ENCODE measurements at places on chromosomes 6 and 20. TPM values are rescaled to one million over a fixed set of nuclear protein-coding genes. Genes with fewer than 3 reads are reported as not detected.
A peak's percentile ranks its signal among the peaks of the same experiment; 100 is the strongest.

DNA sequence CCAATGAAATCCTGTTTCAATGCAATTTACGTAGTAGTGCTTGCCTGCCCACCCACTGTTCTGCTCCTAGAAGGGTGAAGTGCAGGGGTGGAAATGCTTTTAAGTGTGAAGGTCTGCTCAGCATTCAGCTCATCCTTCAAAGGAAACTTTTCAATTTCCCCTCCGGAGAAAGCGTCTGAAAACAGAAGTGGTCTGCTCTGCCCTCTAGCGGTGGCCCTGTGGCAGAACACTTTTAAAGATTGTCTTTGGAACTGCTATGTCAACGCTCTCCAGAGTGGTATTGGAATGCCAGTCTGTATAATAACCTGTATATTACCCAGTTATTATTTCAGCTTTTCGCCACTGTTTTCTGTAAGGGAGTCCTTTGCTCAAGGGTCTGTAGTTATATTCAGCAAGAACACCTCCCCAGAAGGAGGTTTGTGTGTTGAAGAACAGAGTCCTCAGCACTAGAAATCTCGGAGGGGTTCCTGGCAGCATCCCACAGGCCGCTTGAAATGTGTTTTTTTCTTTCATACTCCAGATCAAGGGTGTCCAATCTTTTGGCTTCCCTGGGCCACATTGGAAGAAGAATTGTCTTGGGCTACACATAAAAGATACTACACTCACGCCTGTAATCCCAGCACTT lies 63.1 kb upstream of the KLHL31 start:
- peaks cover 44% of the 10 kb centered on the region for H3K4me1 ChIP-seq
- H3K4me3 ChIP-seq, result peak overlapping the region; percentile 34
- no peaks in the 10 kb centered on the region for H3K27me3 ChIP-seq
- peak overlapping the region; percentile 20 for H3K27ac ChIP-seq
- no peak for DNase-seq
- no peaks in the 10 kb centered on the region for H3K36me3 ChIP-seq

The DEF6 gene
- total RNA-seq, result 4.7 TPM

The TPX2 gene
- 1.1 TPM for total RNA-seq

The FOXF2 gene
- 103 TPM for total RNA-seq

The CENPW gene
- 0.83 TPM for total RNA-seq

The LGSN gene
- total RNA-seq, result not detected

The LTB gene
- not detected for total RNA-seq

- no peak overlapping the region for H3K4me3 ChIP-seq
- no peaks in the 10 kb centered on the region for H3K27me3 ChIP-seq
- peak overlapping the region; percentile 77 for H3K27ac ChIP-seq
- DNase-seq, result no peak
Measured at GRCh38 chr6:2956930-2957685, 14.3 kb downstream of the SERPINB6 start.

- no peaks in the 10 kb centered on the region for H3K27me3 ChIP-seq
- H3K27ac ChIP-seq, result no peak overlapping the region
- peaks cover 12% of the 10 kb centered on the region for H3K4me1 ChIP-seq
- peak; percentile 55 for DNase-seq
Measured at GRCh38 chr6:1580109-1580508, 29.6 kb upstream of the FOXC1 start.

- no peaks in the 10 kb centered on the region for H3K4me1 ChIP-seq
- H3K36me3 ChIP-seq, result no peaks in the 10 kb centered on the region
- DNase-seq, result peak; percentile 92
- H3K4me3 ChIP-seq, result no peak overlapping the region
- H3K27ac ChIP-seq, result peak overlapping the region; percentile 59
Measured at GRCh38 chr6:152094992-152095592, 287.6 kb downstream of the ESR1 start.

- DNase-seq, result no peak
- no peak overlapping the region for H3K4me3 ChIP-seq
- H3K4me1 ChIP-seq, result no peaks in the 10 kb centered on the region
- peaks cover 55% of the 10 kb centered on the region for H3K36me3 ChIP-seq
Measured at GRCh38 chr6:7285416-7285815, 27.6 kb downstream of the SSR1 start.

DNA sequence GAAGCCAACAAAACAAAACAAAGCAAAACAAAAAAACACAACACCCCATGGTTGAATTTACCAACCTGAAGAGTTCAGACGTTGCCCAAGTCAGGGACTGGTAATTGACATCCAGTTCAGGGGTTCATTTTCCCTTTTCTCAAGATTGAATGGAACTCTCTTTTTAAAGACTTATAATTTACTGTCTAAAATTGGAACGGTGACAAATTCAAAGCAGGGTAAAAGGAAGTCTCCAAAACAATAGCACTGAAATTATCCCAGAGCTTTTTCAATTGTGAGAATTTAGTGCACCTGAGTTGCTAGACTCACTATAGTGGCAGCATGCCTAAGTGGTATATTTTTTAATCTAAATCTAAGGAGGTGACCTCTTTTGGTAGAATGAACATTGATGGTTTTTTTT lies 90.9 kb upstream of the PREP start:
- H3K27me3 ChIP-seq, result no peaks in the 10 kb centered on the region
- no peak overlapping the region for H3K4me3 ChIP-seq
- peaks cover 27% of the 10 kb centered on the region for H3K4me1 ChIP-seq
- DNase-seq, result no peak

The BPIFA1 gene
- not detected for total RNA-seq

The PPP1R14C gene
- not detected for total RNA-seq

DNA sequence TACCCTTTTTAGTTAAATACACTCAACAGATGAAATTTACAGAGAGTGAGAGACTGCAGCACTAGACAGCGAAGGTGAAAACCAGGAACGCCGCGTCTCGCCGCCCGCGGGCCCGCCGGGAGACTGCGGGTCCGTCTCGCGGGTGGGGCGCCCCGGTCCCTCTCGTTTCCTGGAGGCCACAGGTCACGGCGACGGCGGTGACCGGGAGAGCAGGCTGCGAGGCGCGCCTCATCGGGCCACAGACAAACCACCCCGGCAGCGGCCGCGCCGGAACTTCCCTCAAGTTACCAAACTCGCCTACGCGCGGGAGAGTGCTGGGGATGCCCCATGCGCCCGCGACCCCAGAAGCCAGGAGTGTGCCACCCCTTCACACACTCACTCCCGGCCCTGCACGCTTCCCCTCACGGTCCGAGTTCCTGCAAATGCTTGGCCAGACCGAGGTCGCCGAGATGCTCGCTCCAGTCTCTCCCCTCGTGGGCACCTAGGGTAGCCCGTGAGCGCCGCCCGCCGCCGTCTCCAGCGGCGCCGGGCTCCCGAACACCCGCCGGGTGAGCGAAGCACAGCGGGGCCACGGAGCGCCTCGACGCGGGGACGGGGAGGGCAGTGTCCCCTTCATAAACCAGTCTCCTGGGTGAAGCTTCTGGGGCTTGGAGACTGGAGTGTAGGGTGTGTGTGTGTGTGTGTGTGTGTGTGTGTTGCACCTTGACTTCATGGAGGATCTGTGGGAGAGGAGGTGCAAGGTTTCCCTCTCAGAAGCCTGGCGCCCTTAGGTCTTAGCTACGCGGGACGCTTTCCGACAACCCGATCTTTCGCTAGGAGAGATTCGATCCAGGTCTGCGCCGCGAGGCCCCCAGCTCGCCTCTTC lies 1.4 kb downstream of the BACH2 start:
- peaks cover 47% of the 10 kb centered on the region for H3K4me1 ChIP-seq
- H3K36me3 ChIP-seq, result no peaks in the 10 kb centered on the region
- no peak for DNase-seq
- peak overlapping the region; percentile 97 for H3K27ac ChIP-seq

The FGD2 gene
- 22.4 TPM for total RNA-seq

- H3K27ac ChIP-seq, result peak overlapping the region; percentile 72
- H3K27me3 ChIP-seq, result no peaks in the 10 kb centered on the region
- peaks cover 100% of the 10 kb centered on the region for H3K4me1 ChIP-seq
- no peak for DNase-seq
- peaks cover 9% of the 10 kb centered on the region for H3K36me3 ChIP-seq
- H3K4me3 ChIP-seq, result no peak overlapping the region
Measured at GRCh38 chr20:17646961-17647301, 35.1 kb downstream of the RRBP1 start.

DNA sequence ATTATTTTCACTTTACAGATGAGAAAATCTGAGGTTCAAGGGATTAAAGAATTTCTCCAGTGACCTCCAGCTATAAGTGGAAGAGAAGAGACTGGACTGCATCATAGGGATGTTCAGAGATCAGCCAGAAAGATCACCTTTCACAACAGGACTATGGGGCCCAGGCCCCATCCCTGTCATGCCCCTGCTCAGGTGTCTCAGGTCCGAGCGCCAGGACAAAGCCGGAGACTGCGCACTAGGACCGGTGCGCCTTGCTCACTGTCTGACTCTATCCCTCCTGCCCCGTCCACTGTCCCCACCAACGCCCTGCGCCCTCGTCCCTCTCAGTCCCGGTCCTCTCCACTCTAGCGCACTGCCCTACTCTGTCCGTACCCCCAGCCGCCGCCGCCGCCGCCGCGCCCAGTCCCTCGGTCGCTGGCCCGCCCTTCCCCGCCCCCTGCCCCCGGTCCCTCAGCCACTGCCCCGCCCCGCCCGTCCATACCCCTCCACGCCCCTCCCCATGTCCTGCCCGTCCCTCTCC lies 521 bp upstream of the RAD21L1 start:
- H3K36me3 ChIP-seq, result no peaks in the 10 kb centered on the region
- peaks cover 19% of the 10 kb centered on the region for H3K4me1 ChIP-seq
- no peak overlapping the region for H3K27ac ChIP-seq
- H3K27me3 ChIP-seq, result peaks cover 62% of the 10 kb centered on the region
- DNase-seq, result no peak
- H3K4me3 ChIP-seq, result peak overlapping the region; percentile 67

DNA sequence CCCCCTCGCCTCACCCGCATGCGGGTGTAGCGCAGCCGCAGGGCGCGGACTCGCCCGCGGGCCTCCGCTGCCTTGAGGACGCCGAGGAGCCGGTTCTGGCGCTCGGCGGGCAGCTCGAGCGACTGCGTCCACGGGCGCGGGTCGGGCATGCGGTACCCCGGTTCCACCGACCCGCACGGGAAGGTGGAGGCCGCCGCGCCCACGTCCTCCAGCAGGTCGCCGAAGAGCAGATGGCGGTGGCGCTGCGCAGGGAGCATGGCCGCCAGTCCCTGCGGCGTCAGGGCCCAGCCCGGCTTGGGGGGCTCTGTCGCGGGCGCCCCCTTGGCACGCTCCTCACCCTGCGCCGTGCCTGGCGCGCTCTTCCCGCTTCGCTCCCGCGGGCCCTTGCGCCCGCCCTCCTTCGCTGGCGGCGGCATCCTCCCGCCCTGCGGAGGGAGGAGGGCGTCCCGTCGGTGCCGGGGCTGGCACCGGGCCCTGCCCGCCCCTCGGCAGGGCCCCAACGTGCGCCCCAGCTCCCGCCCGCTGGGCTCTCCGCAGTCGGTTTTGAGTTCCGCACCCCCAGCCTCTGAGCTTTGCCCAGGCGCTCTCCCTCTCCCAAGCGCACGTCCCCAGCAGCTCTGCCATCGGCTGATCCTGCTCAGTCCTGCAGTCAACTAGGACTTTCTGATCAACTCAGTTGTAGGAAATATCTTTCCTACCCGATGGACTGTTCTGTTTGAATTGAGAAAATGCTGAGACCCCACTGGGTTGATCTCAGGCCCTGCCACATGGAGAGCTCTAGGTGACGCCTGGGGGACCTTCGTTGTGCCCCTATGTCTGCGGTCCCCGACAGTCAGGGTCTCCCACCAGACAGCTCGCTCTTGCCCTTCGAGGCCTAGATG lies at the start of gene LKAAEAR1:
Gene LKAAEAR1, minus strand, starts transcription at position 595 of the 881 bp plus-strand sequence. Its CDS starts 179 bp downstream, at position 416.
- no peaks in the 10 kb centered on the region for H3K27me3 ChIP-seq
- no peaks in the 10 kb centered on the region for H3K36me3 ChIP-seq
- no peak within 1 kb of the TSS for H3K27ac ChIP-seq
- peaks cover 40% of the 10 kb centered on the region for H3K4me1 ChIP-seq

DNA sequence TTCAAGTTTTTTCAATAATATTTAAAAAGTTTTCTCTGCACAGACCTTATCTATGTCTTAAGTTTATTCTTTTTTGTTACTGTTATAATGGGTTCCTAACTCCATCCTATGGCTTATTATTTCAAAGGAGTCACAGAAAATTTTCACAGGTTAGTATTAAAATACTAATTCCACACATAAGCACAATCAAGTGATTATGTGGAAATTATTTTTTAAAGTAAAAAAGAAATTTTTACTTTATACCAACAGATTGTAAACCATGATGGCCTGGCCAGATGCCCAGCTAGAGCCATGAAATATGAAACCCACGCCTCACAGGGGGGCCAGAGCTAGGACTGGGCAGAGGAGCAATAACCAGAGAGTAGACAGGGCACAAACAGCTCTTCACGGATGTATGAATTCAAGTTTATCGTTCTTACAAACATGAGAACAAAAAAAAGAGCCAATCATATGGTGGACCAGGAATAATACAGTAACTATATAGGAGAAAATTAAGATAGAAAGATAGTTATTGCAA lies 34.0 kb downstream of the NUDT3 start:
- no peaks in the 10 kb centered on the region for H3K27me3 ChIP-seq
- no peak for DNase-seq
- H3K36me3 ChIP-seq, result no peaks in the 10 kb centered on the region
- peaks cover 43% of the 10 kb centered on the region for H3K4me1 ChIP-seq

The TCF19 gene
- total RNA-seq, result 6.6 TPM

The DEFB132 gene
- total RNA-seq, result not detected

- no peaks in the 10 kb centered on the region for H3K27me3 ChIP-seq
Measured at GRCh38 chr6:45886776-45887175, 128.9 kb downstream of the CLIC5 start.

DNA sequence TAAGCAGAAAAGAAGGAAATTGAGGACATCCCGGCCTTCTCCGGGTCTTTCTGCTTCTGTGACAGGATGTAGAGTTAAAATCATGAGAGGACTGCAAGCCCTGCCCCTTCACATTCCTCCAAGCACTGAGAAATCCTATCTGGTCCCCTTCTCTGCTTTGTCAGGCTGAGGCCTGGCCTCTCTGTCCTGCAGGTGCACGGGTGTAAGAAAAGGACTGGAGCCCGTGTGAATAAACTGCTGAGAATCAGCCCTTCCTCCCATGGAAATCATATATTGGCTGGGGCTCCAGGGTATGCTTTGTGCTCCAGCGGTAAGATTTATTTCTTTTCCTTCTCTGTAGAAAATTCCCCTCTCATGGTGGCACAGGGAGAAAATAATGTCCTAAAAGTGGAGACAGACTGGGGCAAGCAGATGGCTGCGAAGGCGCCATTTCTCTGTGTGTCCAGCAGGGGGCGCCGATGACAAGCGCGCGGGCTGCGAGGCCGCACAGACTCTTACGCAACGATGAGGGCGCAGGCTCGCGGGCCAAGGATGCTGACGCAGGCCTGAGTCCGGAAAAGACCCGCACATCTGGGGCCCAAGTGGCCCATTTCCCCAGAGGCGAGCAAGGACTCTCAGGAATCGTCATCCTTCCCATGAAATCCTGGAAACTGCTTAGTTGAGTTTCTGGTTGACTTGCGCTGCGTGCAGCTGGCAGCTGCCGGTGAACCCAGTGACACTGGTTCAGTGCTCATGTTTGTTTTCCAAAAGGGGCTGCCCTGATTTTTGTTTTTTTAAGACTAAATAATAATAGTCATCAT lies 258.6 kb downstream of the ADGB start:
- H3K36me3 ChIP-seq, result no peaks in the 10 kb centered on the region
- peaks cover 21% of the 10 kb centered on the region for H3K4me1 ChIP-seq
- DNase-seq, result peak; percentile 95
- no peaks in the 10 kb centered on the region for H3K27me3 ChIP-seq
- H3K27ac ChIP-seq, result peak overlapping the region; percentile 60

GRCh38 chr6:44735630-44735963 lies 348.1 kb downstream of the CDC5L start:
- DNase-seq, result no peak
- peaks cover 14% of the 10 kb centered on the region for H3K4me1 ChIP-seq
- no peaks in the 10 kb centered on the region for H3K36me3 ChIP-seq
- no peak overlapping the region for H3K4me3 ChIP-seq
- H3K27me3 ChIP-seq, result no peaks in the 10 kb centered on the region

- no peak overlapping the region for H3K27ac ChIP-seq
- no peak for DNase-seq
- H3K36me3 ChIP-seq, result no peaks in the 10 kb centered on the region
- peaks cover 8% of the 10 kb centered on the region for H3K4me1 ChIP-seq
- H3K4me3 ChIP-seq, result no peak overlapping the region
Measured at GRCh38 chr6:91098006-91098405, 511.1 kb upstream of the MAP3K7 start.
